Stimulated activated CD4-positive, alpha-beta T cell treated with anti-CD3 and anti-CD28 coated beads, Interleukin-4, amount 100 ng/mL, for 1 hour (primary cell): ENCODE measurements at places on chromosomes 7 and 10.

GRCh38 chr7:37425498-37425897 lies 23.2 kb downstream of the ELMO1 start:
- no peak for DNase-seq

- DNase-seq, result no peak
These were observed 73.1 kb upstream of the EBF3 start for GRCh38 chr10:130037169-130037661.

DNA sequence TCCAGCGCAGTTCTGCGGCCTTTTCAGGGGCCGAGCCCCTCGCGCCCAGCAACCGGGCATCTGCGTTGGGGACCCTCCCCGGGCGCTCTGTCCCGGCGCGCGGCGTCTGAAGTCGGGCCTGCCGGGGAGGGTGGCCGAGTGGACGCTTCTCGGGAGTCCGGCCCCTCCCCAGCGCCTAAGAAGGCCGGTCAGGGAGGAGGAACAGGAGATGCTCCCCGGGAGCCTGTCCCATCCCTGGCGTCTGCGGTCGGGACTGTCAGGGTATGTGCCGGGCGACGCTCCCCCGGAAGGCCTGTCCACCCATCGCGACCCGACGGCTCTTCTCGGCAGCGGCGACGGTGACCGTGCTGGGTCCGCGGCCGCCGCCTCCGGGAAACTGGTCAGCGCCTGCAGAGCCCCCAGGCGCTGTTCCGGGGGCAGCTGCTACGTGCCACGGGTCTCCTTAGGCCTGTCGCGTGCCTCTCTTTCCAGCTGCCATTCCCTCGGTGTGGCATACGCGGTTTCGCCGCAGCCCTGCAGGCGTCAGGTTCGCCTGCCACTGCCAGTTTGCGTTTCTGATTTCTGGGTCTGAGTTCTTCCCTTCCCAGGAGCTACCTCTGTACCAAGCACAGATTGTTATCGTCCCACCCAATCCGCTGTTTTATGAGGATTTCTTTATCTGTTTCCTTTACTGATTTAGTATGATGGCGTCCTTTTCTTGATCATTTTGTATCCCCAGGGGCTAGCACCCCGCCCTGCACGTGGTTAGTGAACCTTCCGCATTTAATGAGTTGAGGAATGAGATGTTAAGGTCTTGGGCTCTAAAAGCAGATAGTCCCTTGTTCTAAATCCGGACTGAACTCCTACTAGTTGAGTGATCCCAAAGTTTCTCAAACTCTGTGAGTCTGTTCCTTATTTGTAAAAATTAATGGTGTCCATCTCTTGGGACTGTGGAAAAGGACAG lies 782 bp downstream of the IFIT5 start:
- peak; percentile 37 for DNase-seq

- no peak for DNase-seq
These were observed 37.4 kb downstream of the SMNDC1 start for GRCh38 chr10:110267276-110267675.

- DNase-seq, result no peak
These were observed 30.4 kb upstream of the DDC start for GRCh38 chr7:50595491-50596102.

DNA sequence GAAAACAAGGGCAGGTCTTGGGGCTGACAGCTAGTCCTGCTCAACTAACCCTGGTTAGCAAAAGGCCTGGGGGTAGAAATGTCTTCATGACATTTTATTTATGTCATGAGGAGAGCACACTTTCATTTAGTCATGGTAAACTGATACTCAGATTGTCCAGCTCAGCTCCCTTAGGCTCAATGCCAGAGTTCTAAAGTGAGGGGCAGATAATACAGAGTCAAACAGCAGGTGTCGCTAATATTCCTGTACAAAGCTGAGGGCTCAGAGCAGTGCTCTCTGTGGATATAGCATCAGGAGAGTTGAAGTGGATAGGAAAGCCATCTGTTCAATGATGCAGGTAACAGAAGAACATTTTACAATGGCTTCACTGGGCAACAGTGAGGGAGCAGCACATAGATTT lies 26.8 kb upstream of the CALCR start:
- DNase-seq, result no peak

- no peak for DNase-seq
These were observed 102.9 kb upstream of the CCDC6 start for GRCh38 chr10:60009276-60009675.

DNA sequence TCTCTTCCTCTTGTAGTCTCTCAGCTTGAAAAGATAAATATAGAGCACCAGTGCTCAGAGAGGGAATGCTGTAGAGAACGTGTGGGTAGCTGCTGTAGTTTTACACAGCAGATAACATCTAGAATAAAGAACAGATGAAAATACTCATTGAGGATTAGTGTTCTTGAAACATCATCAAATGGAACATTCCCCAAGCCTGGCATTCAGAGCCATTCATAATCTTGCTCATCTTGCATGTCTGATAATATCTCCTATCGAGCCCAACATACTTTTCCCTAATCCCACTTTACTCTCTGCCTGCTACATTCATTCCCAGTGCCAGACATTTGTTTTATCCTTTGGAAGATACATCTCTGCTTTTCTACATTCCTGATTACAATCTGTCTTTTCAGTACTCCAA lies 35.2 kb downstream of the MCU start:
- no peak for DNase-seq

GRCh38 chr7:80047856-80048459 lies 86.7 kb upstream of the GNAI1 start:
- no peak for DNase-seq

DNA sequence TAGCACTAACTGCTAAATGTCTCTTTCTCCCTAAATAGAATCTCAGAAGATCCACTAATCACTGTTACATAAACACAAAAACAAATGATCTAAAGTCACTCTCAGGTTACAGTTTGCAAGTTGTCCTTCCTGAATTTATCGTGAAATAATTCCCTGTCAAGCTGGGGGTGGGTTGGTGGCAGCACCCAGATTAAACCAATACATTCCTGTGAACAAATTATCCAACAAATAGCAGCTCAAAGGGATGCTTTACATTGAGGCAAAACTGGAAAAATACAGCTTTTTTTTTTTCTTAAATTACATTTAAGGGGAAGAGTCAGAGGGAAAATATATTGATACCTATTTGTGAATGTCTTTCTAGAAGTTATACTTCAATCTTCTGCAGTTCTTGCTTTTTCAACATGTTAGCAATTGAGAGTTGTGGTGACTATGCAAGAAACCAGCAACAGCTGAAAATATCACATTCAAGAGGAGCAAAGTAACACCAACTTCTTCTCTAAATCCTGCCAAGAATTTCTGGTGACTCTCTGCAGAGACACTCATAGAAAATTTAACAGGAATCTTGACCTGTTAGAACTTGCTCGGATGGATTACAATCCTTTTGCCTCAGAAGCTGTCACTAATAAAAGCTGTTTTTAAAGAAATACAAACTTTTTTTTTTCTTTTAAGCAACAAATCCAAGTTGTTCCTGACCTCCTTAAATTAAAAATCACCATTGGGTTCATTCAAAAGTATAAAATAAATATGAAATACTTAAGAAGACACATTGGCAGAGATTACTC lies 18.9 kb downstream of the LMOD2 start:
- no peak for DNase-seq

DNA sequence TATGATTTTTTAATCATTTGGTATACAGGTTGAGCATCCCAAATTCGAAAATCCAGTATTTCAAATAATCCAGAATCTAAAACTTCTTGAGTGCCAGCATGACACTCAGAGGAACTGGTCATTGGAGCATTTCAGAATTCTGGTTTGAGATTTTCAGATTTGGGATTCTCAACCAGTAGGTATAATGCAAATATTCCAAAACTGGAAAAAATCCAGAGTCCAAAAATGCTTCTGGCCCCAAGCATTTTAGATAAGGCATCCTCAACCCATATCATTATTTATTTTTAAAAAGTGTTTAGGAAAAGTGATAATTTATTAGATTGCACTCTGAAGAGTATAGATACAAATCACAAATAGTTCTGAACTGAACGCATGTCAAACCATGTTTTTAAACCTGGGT lies 120.7 kb downstream of the VPS50 start:
- no peak for DNase-seq

DNA sequence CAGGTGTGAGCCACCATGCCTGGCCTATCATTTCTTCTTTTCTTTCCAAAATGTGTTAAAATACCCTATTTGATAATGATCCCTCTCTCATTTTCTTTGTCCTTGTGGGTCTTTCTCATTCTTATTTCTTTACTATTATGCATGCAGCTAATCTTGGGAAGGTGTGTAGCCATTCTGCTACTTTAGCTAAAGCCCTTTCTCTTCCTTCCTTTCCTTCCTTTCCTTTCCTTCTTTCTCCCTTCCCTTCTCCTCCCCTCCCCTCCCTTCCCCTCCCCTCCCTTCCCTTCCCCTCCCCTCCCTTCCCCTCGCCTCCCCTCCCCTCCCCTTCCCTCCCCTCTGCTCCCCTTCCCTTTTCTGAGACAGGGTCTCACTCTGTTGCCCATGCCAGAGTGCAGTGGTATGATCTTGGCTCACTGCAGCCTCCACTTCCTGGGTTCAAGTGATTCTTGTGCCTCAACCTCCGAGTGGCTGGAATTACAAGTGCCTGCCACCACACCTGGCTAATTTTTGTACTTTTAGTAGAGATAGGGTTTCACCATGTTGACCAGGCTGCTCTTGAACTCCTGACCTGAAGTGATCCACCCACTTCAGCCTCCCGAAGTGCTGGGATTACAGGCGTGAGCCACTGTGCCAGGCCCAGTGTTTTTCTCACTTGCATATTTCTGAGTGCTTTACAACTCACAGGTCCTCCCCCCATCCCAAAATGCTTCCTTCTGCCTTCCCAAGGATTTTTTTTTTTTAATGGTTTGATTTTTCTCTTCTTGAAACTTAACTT lies 42.3 kb downstream of the HIP1 start:
- DNase-seq, result no peak

DNA sequence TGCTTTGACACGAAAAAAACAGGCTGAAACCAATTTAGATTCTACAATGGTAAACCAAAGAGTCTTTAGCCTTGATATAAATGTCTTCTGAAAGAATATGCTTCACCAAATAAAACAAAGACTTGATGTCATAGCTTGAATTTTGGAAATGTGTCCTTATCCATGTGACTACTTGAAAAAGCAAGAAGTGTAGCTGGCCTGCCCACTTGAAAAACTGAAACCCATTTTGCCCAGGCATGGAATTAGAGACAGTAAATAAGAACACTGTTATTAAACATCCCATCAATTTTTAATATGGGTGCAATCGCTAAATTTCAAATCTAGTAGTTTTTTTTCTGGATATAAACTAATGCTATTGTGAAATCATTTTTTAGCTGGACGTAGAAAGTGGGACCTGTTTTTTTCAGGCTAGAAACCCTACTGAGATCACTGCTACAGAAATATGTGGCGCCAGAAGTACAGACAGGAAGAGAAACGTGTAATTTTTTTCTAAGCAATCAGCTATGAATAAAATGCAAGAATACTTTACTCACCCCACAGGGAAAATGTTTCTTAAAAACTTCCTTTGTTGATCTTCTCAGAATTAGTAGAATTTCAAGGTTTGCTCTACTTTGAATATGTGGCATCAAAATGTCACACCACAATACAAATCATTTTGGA lies 56.7 kb downstream of the PIP4K2A start:
- DNase-seq, result no peak

DNA sequence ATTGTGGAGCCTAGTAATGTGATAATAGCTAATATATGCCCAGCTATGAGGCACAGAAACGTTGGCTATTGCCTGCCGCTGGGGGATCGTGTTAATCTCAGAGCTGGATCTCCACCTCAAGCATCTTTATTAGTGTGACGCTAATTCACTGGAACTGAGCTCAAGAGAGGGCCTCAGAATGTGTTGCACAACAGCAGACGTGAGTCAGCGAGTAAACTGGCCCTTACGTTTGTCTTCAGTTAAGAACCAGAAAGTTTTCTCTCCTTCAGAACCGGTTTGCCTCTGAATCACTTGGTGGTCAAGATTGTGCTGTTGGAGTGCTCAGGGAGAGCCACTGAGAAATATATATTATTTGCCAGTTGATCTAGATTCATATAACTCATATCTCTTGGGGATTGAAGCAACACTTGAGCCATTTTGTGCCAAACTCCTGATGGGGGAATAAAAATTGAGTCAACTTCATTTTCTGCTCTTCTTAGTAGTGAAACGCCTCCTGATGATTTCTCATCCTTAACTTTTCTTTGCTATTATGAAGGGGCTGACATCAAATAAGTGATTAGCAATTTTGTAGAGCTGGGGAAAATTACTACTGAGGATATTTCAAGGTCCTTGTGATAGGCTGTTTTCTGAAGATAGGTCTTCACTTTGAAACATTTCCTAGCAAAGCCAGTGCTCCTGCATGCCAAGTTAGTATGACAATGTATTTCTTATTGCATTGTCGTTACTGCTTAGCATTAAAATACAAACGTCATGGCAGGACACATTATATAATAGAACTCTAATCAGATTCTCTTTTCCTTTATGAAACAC lies 22.3 kb downstream of the BZW2 start:
- DNase-seq, result no peak

DNA sequence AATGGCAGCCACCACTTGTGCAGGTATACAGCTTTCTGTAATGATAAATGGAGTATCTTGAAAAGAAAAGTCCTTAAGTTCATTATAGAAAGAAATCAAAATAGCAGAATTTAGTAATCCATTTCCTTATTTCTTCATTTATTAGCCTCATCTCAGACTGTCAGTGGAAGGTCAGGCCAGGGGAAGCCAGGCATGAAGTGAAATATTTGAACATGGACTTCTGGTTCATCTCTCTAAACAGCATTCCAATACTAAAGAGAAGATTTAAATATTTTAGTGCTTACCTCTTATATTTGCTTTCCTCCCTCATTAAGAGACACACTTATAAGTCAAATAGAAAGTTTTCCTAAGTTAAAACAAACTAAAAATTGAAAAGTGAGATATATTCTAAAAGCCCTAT lies 26.8 kb downstream of the TRDMT1 start:
- DNase-seq, result no peak
